ENCODE measurements at places on chromosomes 2 and 18.

DNA sequence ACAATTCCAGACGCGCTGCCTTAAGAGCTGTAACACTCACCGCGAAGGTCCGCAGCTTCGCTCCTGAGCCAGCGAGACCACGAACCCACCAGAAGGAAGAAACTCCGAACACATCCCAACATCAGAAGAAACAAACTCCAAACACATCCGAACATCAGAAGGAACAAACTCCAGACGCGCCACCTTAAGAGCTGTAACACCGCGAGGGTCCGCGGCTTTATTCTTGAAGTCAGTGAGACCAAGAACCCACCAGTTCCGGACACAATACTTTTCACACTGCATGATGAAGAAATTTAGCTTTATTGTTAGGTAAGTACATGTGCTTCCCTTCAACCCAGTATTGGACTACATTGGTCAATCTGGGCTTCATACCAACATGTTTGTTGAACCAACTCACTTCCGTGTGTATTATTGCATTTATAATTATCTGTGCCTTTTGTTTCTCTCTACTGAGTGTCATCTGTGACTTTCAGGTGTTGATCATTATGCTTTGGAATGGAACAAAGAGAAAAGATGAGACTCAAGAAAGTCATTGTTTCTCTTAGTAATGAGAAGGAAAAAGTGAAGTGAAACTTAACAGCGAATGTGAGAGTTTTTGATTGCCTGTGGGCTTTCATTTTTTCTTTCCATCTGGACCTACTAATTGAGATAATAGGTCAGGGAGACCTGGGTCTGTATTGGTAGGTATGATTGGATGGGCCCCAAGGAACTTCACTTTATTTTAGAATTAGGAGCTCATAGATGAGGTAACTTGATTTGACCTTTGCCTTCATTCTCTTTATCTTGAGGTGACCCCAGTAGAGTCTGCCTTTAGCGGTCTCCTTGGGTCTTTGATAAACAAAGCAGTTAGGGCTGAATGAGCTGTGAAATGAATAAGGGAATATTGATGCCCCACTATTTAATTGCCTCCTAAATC is 76.1 kb upstream of the CAVIN2 start:
- DNase-seq, result no peak

GRCh38 chr2:15812187-15812780 is 128.1 kb upstream of the MYCN start:
- no peak for DNase-seq

DNA sequence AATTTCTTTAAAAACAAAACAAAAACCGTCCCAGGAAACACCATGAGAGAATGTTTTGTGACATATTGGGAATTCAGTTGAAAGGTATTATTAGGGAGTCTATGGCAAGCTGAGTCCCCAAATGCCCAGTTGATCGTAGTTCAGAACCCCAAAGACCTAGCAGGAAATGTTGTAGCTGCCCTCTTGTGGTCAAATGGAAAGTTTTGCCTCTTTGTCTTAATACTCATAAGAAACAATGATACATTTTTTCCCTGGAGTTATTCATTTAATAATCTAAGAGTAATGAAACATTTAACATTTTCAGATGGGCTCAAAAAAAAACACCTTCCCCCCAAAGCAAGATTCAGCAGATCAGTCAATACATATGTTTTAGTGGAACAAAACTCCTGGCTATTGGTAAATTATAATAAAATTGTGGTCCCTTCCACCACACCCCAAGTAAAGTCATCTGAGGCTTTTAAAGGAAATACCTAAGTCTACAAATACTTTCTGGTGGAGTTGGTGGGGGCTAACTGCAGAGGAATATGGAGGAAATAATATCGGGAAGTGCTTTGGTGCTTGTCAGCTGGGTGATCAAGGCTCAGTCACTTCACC is 37.8 kb upstream of the EFEMP1 start:
- no peak for DNase-seq

GRCh38 chr2:38922902-38923301 is 33.2 kb downstream of the ARHGEF33 start:
- DNase-seq, result no peak

GRCh38 chr2:86411396-86411795 is 29.8 kb upstream of the KDM3A start:
- DNase-seq, result no peak

DNA sequence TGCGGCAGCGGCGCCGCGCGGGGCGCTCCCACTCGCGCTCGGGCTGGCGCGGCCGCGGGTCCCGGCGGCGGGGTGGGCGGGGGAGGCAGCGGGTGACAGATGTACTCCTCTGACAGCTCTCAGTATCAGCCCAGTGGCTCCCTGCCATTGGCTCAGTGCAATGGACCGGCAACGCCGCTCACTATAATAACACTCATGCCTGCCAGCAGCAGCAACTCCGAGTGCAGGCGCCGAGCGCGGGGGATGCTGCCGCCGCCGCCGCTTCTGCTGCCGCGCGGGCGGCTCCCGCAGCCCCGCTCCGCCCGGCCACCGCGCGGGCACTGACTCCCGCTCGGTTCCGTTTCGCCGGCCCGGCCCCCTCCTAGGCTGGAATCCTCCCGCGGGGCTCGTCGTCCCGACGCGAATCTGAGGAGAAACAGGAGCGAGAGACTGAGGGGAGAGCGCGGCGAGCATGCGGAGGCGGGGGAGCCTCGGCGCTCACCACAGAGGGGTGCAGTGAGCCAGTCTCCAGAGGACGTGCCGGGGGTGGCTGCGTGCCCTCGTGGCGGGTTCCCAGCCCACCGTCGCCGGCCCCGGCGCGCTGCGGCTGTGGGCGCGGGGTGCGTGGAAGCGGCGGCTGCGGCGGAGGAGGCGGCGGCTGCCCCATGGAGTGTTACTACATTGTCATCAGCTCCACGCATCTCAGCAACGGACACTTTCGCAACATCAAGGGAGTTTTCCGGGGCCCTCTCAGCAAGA is at the start of gene ZNF804A:
TSS of gene ZNF804A (plus strand) at position 214 of the 738 bp plus-strand sequence. CDS start at position 645, 431 bp downstream.
- peak; percentile 4 for DNase-seq

GRCh38 chr2:70907130-70908057 is 28.3 kb upstream of the ATP6V1B1 start:
- DNase-seq, result no peak

DNA sequence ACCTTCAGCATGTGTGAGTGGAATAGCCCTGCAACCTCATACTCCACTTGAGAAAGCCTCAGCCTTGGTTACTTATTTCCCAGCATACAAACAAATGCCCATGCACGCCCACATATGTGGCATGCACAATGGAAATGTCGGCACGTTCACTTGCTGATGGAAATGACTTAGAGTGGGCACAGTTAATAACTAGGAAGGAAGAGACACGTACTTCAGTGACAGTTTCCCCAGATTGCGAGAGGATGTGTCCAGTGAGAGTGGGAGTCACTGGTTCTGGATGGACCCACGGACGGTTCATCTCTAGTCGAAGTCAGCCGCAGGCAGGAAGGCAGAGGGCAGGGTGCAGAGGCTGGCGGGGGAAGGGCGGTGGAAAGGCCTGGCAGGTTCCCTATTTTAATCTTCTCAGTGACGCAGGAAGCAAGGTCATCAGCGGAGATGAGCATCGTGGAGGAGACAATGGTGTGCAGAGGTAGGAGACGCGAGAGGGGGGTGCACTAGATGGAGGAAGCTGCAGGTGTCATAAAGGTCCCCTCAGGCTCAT is 350.7 kb upstream of the MYT1L start:
- DNase-seq, result no peak

- DNase-seq, result no peak
Measured at GRCh38 chr2:191043438-191043837, 29.5 kb upstream of the STAT1 start.

DNA sequence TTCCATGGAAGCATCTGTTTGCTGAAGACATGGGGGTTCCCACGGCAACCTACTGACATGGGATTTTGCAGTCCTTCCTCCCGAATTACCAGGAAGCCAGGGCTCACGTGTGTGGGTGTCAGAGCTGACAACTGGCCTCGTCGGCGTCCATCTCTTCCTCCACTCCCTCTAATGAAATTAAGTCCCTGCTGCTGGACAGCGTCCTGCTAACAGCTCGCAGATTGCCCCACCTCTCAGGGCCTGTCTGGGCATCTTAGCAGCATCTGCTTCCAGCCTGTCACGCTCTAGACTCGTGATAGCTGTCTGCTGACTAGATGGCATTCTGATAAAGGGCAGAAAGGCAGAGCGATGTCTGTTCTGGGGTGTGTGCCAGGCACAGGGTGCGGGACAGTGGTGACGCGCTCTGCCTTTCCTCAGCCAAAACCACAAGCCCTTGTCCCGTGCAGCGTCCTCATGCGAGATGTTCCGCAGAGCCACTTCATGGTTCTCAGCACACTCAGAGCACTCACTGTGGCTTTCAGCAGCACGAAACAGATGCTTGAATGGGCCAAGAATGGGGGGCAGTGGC is 161.1 kb downstream of the ARL4C start:
- DNase-seq, result peak; percentile 47

- no peak for DNase-seq
Measured at GRCh38 chr2:189500456-189501160, 59.3 kb downstream of the WDR75 start.

DNA sequence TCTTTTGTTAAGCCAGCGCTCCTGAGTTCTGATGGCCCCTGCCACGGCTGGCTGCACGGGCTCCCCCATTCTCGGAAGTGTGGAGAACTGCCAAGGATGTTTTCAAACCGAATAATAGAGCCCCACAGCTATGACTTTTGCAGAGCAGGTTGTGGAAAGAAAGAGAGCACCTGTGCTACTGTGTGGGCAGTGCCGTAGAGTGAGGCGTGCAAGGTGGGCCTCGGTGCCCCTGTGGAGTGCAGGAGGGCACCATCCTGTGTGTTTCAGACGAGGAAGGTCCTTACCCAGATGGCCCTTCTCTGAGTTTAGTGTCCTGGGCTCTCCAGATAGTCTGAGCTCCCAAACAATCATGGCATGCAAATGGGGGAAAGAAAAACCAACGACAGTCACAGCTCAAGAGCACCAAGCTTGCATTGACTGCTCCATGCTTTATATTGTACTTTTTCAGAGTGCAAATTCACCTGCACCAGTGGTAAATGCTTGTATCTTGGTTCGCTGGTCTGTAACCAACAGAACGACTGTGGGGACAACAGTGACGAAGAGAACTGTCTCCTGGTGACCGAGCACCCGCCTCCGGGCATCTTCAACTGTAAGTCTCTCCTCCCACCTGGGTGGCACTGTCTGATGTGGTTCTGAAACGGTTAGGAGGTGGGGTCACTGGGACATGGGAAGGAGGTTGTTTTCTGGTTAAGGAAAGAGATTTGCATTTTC is 219.4 kb downstream of the LDLRAD4 start:
- peak; percentile 73 for DNase-seq

GRCh38 chr18:62357079-62357719 is 32.1 kb downstream of the TNFRSF11A start:
- DNase-seq, result no peak

DNA sequence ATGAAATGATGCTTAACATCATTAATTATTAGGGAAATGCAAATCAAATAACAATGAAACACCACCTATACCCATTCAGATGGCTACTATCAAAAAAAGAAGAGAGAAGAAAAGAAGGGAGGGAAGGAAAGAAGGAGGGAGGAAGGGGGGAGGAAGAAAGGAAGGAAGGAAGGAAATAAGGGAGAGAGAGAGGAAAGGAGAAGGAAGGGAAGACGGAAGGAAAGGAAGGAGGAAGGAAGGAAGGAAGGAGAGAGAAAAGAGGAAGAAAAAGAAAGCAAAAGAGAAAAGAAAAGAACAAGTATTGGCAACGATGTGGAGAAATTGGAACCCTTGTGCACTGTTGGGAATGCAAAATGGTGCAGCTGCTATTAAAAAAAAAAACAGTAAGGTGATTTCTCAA is 363.3 kb downstream of the TNS1 start:
- no peak for DNase-seq

- DNase-seq, result no peak
Measured at GRCh38 chr2:63865159-63865799, 23.6 kb downstream of the UGP2 start.

DNA sequence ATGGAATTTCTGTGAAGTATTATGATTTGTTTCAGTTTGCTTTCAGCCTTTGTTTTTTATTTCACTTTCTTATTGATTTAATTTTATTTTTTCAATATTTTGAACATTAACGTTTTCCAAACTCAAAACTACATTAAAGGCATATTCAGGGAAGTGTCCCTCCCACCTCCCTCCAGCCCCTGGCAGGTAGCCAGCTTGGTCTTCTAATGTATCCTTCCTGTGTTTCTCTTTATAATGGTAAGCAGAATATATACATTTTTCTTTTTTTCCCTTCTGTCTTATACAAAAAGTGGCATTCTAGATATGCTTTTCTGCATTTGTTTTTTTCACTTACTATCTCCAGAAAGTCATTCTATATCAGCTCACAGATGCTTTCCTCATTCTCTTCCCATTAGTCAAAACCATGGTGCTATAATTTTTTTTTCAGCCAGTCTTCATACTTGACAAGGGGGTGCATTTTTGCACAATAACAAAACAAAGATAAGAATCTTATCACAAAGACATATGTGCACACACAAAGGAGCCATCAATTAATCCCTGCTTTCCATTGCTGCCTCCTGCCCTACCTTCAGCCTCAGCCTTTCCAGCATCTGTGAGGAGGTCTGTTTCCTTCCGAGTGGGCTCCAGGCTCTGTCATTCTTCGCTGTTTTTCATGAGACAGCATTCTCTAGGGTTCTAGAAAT is 33.7 kb upstream of the TMEM177 start:
- DNase-seq, result no peak

GRCh38 chr2:209441541-209441940 is 17.7 kb downstream of the MAP2 start:
- no peak for DNase-seq

DNA sequence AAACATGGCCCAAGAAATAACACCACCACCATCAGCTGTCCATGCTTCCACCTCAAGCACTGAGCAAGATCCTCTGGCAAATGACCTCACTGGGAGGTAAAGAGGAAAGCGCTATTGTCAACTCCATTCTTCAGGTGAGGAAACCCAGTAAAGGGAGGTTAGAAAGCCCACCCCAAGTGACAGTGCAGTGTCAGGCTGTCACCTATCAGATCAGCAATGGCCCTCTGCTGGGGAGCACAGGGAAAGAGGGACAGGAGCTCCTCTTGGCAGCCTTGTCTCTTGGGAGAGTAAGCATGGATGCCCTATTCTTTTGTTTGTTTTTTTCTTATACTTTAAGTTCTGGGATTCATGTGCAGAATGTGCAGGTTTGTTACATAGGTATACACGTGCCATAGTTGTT is 104.3 kb upstream of the DAPL1 start:
- no peak for DNase-seq

- no peak for DNase-seq
Measured at GRCh38 chr2:133249362-133249761, 318.9 kb downstream of the NCKAP5 start.

GRCh38 chr2:86671337-86671981 is 47.8 kb upstream of the RNF103 start:
- DNase-seq, result no peak

GRCh38 chr2:113068249-113068648 is 479 bp downstream of the IL1F10 start:
- no peak for DNase-seq

DNA sequence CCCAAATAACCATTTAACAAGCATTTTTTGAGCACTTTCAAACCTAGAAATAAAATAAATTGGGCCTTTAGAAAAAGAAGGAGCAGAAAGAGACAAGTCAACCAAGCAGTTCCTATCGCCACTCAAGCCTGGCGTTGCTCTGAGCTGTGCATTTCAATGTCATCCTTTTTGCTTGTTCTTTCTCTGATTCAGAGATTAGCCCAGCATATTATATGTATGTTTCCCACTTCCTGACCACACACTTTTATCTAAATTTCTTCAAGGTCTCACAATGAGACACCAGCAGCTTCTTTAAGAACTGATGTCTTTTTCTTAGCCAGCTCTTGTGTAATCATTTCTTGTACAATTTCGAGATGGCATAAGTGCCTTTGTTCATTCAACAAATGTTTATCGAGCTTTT is 344.5 kb upstream of the ID2 start:
- DNase-seq, result peak; percentile 23

All from activated CD4-positive, alpha-beta T cell treated with anti-CD3 and anti-CD28 coated beads, Interleukin-2, amount 50 U/mL, for 48 hours (primary cell).